ENCODE measurements at places on chromosomes 7 and 10.

GRCh38 chr7:36526863-36527548 is 137.3 kb downstream of the ANLN start:
- no peak for DNase-seq

DNA sequence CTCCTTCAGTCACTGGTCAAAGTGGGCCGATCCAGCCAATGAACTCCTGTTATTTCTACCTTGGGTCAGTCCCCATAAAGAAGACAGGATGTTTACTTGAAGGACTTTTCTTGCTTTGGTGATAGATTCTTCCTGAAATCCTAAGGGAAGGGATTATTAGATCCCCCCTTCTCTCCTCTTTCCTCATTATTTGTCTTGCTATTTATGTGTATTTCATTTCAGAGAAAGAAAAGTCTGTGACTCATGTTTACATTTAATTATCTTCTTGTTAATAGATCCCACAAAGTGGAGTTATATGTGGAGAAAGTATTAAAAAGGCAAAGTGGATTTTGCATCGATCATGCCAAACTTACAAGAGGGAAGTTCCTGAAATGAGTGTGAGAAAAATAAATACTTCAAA is 341.5 kb downstream of the PHTF2 start:
- no peak for DNase-seq

DNA sequence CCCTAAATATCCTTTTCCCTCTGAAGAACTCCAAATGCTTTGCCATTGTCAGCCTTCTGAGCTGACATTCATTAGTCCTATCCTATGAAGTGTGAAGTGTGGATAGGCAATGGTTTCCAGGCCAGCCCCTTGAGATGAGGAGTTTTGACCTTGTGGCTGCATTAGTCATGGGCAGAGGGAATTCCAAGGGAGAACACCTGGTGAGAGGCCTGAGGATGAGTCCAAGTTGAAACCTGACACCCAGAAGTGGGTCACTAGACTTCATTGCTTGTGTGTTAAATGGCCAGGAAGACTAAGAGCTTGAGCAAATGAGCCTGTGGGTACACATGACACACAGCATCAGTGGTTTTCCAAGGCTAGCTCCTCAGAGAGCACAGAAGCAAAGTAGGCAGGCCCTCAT is 260.8 kb downstream of the SKAP2 start:
- no peak for DNase-seq

DNA sequence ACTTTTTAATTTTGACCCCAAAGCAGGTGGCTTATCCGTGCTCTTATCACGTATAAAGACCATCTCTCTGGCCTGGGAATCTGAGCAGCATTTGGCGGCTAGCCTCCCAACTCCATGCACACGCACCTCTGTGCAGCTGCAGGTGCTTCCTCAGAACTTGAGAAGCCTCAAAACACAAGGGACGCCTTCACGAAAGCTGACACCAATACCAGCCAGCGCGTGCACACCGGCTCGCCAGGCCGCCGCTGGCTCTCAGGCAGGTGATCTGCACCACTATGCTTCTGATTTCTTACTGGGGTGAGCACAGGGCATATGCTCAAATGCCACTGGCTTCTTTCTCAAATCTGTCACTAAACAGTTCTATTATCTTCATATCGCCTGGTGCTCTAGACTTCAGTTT is 145.0 kb downstream of the PARD3 start:
- DNase-seq, result no peak

DNA sequence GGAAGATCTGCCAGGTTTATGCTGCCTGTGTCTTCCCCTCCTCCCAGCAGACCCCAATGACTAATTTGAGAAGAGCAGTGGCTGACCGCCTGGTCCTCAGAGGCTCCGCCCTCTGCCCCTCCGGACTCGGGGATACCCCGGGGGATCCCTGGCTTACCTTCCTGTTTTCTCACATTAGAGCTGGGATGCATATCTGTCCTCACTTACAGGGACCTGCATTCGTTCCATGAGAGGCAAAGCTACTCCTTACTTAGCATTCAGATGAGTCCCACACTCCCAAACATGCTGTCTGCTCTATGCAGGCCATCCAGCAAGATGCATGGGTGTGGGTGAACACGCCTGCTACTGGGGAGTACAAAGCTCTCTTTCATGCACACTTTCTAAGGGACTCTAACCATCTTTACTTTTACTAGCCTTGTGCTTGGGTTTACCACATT is 24.0 kb downstream of the VOPP1 start:
- DNase-seq, result no peak

GRCh38 chr7:129599174-129599573 is 12.3 kb upstream of the NRF1 start:
- DNase-seq, result no peak

- DNase-seq, result no peak
These were observed 262.2 kb downstream of the GLRX3 start for GRCh38 chr10:130398090-130398994.

DNA sequence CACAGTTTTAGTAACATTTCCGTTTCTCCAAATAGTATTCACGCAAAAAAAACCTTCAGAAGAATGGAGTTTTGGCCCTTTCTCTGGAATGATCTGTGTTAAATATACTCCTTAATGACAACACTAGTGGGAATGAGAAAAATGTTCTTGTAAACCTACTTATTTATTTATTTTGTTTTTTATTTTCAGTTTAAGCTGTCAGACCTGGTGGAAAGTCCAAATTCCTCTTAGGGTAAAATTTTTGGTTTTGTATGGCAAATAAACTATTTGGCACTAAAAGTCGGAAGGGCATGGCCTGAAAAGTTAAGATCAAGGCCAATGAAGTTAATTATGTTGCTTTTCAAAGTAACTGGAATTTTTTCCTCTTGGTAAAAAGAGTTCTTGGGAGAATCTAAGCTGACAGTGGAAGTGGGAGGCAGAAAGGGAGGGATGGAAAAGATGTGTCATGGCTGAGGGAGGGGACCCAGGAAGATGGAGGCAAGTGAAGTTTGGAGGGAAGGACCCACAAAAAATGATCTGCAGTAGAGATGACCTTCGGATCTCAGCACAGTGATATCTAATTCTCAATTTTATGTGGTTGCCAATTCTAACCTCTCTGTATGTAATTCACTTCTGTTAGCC is 33.5 kb upstream of the VPS41 start:
- DNase-seq, result no peak

DNA sequence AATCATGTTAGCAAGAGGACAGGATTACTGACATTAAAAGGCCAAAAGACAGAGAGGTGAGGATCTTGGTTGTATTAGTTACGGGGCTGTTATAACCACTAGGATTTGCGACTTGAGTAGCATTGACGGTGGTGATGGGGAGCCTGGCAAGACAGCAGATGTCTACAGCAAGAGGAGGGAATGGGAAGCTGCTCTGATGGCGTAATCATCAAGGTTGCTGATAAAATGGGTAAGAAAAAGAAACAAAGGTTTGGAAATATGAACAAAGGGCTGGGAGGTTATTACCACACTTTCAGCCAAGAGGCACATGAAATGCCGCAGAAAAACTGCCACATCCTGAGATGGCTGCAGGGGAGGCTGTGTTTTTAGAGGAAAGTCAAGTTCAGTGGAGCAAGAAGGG is 33.9 kb downstream of the TMEM229A start:
- DNase-seq, result no peak

- no peak for DNase-seq
These were observed 139.5 kb downstream of the SRPK2 start for GRCh38 chr7:105249216-105249615.

DNA sequence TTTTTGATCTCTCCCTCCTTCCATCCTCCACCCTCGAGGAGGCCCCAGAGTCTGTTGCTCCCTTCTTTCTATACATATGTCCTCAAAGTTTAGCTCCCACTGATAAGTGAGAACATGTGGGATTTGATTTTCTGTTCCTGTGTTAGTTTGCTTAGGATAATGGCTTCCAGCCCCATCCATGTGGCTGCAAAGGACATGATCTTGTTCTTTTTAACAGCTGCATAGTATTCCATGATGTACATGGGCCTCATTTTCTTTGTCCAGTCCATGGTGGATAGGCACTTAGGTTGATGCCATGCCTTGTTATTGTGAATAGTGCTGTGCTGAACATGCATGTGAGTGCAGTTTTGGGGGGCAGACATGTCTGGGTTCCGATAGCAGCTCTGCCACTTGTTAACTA is 51.4 kb downstream of the GATA3 start:
- no peak for DNase-seq

DNA sequence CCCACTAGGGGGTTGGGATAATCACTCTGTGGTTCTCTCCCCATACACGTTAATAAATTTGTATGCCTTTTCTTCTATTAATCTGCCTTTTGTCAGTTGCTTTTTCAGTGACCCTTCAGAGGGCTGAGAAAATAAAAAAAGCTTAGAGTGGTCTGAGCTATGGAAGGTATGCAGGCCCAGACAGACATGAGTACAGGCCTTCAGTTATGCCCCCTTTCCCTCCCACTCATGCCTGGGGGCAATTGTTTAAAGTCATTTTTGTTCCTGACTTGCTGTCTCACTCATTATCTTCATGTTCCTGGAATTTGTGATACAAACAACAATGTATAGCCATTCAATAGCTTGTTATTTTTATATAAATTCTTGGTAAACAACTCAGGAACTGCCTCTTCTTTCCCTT is 170.8 kb downstream of the AKR1D1 start:
- DNase-seq, result no peak

- DNase-seq, result no peak
These were observed 10.9 kb downstream of the ANLN start for GRCh38 chr7:36400606-36401005.

DNA sequence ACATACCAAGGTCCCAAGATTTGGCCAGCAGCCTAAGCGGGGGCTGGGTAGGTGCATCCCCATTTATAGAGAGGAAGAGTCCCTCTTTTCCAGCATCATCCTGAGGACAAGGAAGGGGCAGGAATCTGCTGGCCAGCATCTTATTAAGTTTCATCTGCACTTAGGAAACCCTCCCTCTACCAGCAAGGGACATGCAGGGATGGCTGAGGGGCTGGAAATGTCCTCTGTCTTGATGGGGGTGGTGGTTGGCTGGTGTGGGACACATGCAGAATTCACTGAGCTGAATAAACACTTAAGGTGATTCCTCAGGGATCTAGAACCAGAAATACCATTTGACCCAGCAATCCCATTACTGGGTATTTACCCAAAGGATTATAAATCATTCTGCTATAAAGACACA is 42.1 kb downstream of the NOD1 start:
- DNase-seq, result no peak

- no peak for DNase-seq
These were observed 23.3 kb downstream of the ADAP1 start for GRCh38 chr7:930975-931758.

DNA sequence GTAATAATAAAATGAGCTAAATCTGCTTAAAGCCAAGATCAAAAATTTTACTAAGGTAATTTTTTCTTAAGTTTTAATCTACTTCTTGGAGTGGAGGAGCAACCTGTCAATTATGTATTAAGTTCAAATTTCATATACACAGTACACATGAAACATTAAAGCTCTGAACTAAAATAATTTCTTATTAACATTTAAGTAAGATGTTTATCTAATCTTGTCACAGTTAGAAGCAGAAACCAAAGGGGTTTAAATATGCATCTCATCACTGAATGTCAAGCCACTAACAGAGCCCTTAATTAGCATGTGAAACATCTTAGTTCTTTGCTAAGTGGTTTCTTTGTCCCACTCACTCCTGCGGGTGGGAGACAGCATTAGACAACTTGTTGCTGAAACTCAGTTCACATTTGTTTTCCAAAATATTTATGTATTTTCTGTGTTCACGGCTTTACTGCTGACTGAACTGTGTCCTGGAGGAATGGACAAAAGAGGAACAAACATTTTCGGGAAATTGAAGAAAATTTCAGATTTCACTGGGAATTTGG is 130.9 kb upstream of the MBL2 start:
- no peak for DNase-seq

DNA sequence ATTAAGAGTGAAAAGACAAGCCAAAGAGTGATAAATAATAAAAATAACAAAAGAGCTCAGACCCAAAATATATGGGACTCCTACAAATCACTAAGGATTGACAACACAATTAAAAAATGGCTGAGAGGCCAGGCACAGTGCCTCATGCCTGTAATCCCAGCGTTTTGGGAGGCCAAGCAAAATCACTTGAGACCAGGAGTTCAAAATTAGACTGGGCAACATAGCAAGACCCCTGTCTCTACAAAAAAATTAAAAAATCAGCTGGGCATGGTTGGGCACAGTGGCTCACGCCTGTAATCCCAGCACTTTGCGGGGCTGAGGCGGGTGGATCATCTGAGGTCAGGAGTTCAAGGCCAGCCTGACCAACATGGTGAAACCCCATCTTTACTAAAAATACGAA is 137.3 kb downstream of the IDE start:
- no peak for DNase-seq

- no peak for DNase-seq
These were observed 47.5 kb downstream of the WIPF3 start for GRCh38 chr7:29853789-29854188.

DNA sequence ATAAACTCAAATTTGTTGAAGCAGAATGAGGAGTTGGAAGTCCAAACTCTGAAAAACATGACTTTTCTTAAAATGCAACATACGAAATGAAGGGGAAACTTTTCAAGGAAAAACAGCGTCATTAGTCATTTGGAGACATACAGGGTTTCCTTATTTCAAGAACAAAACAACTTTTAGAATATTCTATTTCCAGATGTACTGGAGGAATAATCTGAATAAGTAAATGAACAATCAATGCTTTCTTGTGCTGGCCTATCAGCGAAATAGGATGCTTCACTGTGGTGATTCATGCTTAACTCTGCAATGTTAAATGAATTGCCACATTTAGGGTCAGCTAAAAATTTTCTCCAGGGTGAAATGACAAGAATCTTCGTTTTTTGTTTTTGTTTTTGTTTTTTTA is 114.3 kb downstream of the SEMA3C start:
- DNase-seq, result no peak

- DNase-seq, result no peak
These were observed 2.9 kb upstream of the MLLT10 start for GRCh38 chr10:21531164-21531563.

DNA sequence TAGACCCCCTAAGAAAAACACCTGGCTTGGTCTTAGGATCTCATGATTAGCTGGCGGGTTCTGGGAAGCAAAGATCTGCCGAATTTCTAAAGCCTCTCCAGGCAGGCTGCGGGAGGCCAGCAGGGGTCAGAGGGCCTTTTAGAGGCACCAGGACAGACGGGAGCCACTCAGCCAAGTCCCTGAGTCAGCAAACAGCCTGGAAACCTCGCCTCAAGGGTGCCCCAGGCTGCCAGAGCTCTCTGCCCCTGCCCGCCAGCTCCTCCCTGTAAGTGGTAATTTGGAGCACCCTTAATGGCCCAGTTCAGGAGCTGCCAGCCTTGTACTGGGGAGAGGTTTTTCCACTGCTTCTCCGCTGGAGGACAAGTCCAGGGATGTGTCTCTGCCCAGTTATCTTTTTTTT is 88.7 kb downstream of the HIP1 start:
- DNase-seq, result no peak

DNA sequence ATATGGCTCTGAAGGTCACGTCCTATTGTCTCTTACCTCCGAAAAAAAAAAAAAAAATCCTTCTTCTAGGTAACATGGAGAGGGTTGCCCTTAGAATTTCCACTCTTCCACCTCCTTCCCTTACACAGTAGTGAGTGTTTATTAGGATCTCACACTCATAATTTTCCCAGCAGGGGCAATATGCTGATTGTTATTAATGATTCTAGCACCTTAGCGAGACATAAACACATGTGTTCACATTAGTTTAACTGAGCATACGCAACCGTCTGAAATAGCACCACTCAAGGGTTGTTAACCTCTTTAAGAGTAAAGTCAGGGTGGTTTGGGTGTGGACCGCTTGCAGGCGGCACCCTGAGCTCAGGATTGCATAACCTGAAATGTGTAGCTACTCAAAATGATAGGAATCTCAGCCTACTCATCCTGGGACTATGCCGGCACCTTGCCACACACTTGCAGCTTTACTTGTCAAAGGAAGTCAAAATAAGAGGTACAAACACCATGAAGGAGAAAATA is 52.2 kb downstream of the CPEB3 start:
- no peak for DNase-seq

- DNase-seq, result peak; percentile 29
These were observed 65.7 kb downstream of the VWA2 start for GRCh38 chr10:114304571-114305421.
